Renal pelvis (tissue), 12 donors: ENCODE measurements at places on chromosomes 1 and 21.

DNA sequence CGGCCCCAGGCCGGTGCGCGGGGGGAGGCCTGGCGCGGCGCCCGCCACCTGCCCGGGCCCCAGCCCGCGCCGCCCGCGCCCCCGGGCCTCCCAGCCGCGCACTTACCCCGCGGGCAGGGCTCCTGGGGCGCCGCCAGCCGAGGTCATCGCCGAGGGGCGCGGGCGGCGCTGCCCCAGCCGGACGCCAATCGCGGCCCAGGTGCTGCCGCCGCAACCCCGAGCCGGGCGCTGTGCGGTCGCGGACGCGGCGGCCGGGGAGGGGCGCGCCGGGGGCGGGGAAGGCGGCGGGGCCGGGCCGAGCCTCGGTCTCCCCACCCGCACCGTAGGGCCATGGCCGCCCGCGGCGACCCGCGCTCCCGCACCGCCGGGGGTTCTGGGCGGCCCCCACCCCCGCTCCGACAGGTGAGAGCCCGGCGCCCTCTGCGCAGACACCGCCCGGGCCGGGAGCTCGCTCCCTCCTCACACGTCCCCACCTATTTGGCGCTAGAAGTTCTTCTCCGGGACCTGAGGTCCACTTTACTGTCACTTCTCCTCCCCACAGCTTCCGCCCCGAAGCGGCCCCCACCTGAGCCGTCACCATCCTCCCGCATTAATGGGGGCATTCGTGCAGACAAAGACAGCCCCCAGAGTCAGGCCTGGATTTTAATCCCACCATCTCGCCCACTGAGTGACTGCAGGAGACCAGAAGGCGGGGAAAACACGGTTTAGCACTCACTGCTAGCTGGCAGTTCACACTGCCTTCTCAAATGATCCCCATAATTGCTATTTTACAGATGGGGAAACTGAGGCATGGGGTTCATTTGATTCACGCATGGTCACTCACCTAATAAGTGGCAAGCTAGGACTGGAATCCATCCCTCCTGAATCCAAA, at the start of gene TTC39A:
Gene TTC39A, minus strand, starts transcription at position 232 of the 871 bp plus-strand sequence. Its CDS starts 85 bp downstream, at position 147.
- no peak for DNase-seq

- no peak for DNase-seq
These were observed 24.7 kb downstream of the MEF2D start for GRCh38 chr1:156475568-156476500.

GRCh38 chr21:44697811-44698734, 1.1 kb downstream of the KRTAP10-12 start:
- no peak for DNase-seq

- DNase-seq, result peak; percentile 4
These were observed 3.9 kb upstream of the CD1C start for GRCh38 chr1:158285756-158286241.

GRCh38 chr1:15939181-15940109, 36.5 kb downstream of the ZBTB17 start:
- peak; percentile 36 for DNase-seq

GRCh38 chr1:115725600-115725999, 42.9 kb downstream of the CASQ2 start:
- DNase-seq, result no peak

DNA sequence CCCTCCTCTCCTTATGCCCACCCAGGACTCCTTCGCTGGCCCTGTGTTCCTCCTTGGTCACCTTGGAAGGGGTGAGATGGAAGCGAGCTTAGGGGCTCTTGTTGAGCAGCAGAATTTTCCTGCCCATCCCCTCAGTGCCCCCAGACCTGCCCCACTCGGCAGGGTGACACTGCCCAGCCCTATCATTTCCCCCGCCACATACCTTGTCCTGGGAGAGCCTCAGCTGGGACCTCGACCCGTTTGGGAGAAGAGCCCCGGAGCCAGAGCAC, 1.4 kb upstream of the FNDC5 start:
- DNase-seq, result no peak

DNA sequence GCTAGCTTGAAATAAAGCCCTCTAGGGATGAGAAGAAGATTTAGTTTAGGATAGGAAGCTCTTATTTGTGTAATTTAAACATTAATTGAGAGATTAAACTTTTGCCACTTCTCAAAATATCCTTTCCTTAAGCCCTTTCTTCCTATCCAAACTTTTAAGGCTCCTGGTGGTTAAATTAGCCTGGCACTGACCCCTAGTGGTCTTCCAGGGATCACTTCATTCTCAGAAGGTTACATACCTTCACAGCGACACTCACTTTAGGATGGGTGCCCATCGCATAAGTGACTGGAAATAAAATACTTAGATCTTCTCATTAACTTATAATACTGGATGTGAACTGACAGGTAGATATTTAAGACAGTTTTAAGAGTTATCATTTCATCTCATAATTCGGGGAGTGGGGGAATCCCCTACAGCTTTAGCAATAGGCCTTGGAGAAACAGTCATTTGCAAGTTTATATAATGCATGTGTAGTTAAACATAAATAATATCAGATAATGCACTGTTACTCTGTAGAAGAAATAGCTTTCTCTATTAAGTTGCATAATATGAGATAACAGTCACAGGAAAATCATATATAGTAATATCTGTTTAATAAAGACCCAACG, 7.4 kb downstream of the LHX9 start:
- DNase-seq, result no peak

DNA sequence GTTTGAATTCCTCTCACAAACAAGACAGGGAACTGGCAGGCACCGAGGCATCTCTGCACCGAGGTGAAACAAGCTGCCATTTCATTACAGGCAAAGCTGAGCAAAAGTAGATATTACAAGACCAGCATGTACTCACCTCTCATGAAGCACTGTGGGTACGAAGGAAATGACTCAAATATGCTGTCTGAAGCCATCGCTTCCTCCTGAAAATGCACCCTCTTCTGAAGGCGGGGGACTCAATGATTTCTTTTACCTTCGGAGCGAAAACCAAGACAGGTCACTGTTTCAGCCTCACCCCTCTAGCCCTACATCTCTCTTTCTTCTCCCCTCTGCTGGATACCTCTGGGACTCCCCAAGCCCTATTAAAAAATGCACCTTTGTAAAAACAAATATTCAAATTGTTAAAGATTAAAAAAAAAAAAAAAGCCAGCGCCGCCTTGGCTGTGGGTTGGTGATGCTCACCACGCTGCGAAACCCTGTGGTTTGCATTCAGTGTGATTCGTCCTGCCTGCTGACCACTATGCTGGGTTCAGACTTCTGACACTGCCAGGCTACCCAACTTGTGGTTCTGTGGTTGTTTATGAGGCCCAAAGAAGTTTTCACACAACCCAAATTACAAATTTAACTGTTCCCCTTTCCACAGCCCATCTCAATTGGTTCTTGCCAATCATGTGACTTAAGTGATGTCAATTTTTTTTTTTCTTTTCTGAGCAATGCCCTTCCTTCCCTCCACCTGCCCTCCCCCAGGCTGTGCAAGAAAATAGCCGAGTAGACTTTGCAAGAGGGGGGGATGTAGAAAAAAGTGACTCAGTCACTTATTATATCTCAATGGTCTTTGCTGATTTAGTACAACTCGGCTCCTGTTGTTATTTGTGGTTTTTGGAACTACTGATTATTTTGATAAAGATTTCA, at the start of gene RUNX1:
Gene RUNX1, minus strand, starts transcription at position 597 of the 912 bp plus-strand sequence.
- DNase-seq, result no peak

DNA sequence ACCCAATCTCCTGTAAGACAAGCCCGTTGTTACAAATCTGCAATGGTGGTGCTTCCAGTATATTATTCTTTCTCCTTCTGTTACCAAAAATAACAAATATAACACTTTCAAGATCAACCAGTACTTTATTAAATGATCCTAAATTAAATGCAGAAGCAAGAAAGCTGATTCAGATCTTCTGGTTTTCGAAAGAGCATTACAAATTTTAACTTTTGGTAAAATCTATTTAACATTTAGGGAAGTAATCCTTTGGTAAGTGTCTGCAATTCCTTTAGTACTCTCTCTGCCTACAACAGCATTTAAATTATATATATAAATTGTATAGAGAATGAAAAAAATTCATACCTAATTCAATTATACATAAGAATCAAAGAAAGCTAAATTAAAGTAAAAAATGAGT, 198.6 kb upstream of the HMCN1 start:
- no peak for DNase-seq

DNA sequence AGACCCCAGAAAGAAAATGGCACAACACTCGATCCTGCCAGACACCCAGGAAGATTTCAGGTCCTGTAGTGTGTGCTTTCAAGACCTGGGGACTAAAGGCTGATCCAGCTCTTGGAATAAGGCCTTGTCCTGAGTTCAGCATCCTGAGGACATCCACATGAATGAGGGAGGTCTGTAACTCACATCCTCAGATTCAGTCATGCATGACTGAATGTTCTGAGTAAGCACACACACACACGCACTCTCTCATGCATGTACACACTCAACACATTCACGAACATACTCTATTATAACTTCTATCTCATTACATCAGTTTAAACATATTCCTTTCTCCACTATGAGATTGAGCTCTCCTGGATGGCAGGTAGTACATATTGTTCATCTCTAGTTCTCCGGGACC, 273.4 kb upstream of the BEND5 start:
- DNase-seq, result no peak

GRCh38 chr1:30023339-30024022, 699.9 kb downstream of the MATN1 start:
- no peak for DNase-seq

GRCh38 chr21:29641635-29642550, 297.9 kb downstream of the GRIK1 start:
- no peak for DNase-seq

- no peak for DNase-seq
These were observed 409.5 kb downstream of the PLPP3 start for GRCh38 chr1:56169856-56170255.

DNA sequence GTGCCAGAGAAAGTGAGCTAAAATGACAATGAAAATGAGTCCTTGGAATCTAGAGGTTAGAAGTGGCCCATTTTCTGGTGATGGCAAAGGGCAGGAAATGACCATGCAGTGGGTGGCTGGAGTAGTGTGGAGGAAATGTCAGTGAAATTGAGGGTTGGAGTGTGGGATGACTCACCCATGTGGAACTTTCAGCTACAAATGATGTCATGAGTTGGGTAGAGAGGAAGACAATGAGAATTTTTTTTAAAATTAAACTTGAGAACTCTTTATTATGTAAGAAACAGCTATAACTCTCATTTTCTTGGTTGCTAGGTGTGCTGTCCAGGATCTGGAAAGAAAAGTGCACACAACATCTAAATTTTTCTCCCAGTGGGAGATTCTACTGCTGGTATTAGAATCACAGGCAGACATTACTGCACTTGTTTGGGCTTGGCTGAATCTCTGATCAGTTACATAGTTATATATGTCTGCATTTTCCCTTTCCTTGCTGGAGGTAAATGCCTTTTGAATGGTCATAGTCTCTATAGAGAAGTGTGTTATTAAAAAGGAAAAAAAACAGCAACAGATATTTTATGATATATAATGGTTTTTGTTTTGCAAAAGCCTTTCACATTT, 56.8 kb upstream of the GNG12 start:
- DNase-seq, result no peak

- no peak for DNase-seq
These were observed 20.1 kb upstream of the ADAR start for GRCh38 chr1:154628121-154628405.

GRCh38 chr1:80158771-80159170, 1152.2 kb upstream of the ADGRL4 start:
- no peak for DNase-seq

- no peak for DNase-seq
These were observed 60.0 kb downstream of the LTN1 start for GRCh38 chr21:28932717-28933116.

DNA sequence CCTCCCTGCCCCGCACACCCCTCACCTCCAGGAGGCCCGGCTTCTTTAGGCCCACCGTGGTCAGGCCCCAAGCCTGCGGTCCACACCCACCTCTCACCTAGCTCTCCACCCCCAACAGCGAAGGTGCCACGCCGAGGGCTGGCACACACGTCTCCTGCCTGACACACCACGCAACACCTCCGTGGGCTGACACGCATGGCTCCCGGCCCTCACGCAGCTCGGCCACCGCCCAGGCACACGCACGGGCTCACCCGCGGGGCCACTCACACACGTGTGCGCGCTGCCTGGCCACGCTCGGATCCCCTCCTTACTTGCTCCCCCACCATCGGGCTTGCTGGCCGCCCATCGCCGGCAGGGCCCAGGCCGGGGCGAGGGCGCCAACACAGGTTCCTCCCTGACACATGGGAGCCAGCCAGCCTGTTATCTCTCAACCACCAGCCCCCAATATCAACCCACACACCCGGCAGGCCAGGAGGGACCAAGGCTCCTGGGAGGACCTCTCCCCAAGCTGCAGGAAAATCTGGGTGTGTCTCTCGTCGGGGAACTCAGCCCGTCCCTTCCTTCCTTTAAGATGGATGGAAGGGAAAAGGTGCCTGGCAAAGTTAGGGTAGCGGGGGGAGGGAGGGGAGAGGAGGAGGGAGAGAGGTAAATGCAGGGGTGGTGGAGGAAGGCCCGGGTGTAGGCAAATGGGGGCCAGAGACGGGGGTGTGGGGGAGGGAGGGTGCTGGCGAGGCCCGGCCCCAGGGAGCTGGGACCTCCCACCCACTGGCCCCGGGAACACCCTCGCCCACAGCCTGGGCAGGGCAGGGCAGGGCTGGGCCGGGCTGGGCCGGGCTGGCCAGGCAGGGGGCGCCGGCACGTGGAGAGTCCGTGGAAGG, 546 bp downstream of the ELOVL1 start:
- no peak for DNase-seq

GRCh38 chr21:29610779-29611360, 312.1 kb downstream of the BACH1 start:
- no peak for DNase-seq

DNA sequence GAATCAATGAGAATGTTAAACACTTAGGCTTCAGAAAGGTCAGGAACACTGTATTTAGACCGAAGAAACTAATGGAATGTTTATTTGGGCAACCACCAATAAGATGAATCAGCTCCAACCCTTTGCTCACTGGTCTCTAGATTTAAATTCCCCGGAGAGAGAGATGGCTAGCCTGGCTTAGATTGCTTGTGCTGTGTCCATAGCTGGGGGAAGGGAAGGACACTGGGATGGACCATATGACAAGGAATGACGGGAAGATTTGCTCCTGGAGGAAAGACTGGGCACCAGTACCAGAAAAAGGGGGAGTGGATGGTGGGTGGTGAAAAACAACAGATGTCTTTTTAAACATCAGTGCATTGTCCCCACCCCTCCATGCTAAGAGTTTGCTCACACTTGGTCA, 426.6 kb downstream of the DUSP10 start:
- no peak for DNase-seq

DNA sequence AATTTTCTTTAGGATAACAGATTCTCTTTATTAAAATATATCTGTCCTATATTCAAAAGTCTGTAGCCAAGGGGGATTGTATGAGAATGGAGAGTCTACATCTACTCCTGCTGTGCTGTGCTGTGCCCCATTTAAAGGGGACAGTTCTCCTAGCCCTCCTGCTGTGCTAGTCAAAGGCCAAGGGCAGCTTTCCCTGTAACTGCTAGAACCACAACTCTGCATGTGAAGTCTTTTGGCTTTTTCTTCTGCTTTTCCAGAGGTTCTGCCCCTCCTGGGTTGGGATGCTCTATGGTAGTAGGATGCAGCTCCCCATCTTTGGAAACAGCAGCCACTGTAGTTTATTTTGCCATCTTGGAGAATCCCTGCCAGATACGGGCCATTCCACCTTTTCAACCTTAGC, 197.5 kb upstream of the JUN start:
- no peak for DNase-seq
